Right ventricle myocardium inferior (tissue), 1 donor: ENCODE measurements at places on chromosomes 13 and 19. TPM values are rescaled to one million over a fixed set of nuclear protein-coding genes. Genes with fewer than 3 reads are reported as not detected.

DNA sequence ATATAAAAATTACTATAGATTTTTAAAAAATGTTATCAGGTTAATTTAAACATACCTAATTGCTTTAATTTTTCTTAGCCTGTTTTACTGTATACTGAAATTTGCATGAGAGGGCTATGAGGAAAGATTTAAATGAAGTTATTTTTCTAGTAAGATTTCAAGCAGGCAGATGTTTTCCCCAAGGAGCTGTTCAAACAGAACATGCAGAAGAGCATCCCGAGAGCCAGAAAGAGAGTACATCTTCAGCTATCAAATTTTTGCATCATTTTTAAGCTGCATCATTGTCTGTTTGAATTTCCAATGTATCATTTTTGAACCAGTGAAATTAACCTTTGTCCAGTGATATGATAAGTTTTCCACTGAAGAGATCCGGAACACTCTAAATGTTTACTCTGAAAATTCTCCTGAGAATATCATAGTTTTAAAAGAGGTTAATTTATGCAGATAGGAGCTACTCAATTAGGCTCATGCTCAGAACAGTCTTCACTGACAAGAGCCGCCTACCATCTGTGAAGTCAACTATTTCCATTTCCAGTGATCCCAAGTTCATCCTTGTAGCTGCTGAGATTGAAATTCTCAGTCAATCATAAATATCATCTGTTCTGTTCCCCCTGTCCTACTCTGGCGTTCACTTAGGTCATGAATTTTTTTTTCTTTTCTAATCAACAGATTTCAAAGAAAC is 467.7 kb upstream of the NBEA start:
- no peak for DNase-seq

DNA sequence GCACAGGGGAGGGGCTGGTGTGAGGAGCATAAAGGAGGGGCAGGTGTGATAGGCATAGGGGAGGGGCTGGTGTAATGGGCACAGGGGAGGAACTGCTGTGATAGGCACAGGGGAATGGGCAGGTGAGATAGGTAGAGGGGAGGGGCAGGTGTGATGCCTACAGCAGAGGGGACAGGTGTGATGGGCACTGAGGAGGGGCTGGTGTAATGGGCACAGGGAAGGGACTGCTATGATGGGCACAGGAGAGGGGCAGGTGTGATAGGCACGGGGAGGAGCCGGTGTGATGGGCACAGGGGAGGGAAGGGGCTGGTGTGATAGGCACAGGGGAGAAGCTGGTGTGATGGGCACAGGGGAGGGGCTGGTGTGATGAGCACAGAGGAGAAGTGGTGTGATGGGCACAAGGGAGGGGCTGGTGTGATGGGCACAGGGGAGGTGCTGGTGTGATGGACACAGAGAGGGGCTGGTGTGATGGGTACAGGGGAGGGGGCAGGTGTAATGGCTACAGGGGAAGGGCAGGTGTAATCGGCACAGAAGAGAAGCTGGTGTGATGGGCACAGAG is 39.5 kb upstream of the POP4 start:
- DNase-seq: no peak

- no peak for DNase-seq
Observed at GRCh38 chr19:5480427-5480836, 25.2 kb downstream of the ZNRF4 start.

DNA sequence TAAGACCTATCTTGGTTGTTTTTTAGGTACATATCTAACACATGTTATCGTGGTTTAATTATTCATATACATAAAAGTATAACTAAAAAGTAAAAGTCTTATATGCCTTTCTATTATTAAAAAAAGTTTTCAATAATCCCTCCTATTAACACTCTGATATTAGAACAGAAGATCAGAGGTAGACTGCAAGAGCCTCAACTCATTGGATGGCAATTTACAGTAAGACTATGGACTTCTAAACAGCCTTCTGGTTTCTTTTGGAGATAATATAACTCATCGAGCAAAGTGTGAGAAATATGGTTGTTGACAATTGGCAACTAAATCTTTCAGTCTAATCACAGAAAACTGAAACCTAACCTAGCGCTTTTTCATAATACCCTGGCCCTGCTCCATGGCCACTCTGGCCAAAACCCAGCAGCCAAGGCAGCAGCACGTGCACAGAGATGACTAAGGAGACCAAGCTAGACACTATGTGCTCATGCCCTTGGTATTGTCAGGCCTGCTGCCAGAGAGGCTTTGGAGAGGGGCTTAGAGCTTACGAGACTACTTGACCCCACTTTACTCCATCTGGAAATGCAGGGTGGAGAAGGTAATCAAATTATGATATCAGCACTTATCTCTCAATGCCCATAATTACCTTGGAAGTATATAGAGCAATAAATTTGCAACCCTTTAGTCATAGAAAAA is 40.6 kb upstream of the EEF1AKMT1 start:
- peak; percentile 86 for DNase-seq

DNA sequence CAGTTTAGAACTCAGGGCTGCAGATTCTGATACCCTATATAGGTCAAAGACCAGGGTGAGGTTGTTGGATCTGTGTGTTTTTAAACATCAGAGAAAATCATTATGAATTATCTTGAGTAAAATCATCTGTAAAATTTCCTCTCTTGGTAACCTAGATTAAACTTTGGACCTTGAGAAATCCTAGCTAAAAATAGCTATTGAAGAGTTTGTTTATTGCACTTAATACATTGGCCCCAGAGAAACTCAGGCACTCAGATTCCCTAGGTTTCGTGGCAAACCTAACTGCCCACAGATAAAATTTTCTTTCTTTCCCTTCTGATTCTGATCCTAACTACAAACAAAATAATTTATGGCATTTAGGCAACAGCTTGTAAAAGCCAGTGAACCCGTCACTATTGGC is 102.3 kb downstream of the GPC6 start:
- no peak for DNase-seq

- no peak for DNase-seq
Observed at GRCh38 chr13:59898066-59898465, 265.7 kb downstream of the DIAPH3 start.

DNA sequence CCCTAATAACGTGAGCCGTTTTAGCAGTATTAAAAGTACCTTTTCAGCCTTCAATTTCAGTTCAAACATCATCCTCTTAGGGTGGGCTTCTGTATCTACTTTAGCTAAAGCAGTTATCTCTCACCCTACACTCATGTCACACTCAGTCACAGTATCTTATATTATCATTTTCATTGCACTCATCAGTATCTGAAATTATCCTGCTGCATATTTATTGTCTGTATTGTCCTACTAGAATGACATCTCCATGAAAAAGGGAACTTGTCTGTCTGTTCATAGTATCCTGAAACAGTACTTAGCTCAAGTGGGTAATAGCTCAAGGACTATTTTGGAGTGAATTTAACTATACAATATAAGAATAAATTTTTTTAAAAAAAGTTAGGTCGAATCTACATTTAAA is 19.9 kb upstream of the RFC3 start:
- DNase-seq: no peak

DNA sequence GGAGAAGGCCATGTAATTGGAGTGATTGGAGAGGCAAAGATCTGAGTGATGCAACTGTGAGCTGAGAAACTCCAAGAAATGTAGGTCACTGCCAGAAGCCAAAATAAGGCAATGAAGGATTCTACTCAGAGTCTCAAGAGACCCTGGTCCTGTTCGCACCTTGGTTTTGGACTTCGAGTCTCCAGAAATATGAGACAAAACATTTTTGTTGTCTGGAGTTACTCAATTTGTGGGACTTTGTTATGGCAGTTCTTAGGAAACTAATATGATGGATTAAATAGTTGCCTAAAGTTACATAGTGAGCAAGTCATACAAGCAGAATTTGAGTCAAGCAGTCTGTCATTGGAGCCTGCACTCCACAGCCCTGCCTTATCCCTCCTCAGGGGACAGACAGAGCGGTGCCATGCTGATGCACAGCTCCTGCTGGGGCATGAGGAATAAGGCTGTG is 104.2 kb downstream of the ITGBL1 start:
- DNase-seq: no peak

DNA sequence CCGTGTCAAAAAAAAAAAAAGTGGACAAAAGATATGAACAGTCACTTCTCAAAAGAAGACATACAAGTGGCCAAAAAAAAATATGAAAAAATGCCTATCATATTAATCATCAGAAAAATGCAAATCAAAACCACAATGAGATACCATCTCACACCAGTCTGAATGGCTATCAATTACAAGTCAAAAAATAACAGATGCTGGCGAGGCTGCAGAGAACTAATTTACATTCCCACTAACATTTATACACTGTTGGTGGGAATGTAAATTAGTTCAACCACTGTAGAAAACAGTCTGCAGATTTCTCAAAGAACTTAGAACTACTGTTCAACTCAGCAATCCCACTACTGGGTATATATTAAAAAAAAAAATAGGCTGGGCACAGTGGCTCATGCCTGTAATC is 26.5 kb upstream of the FOXO1 start:
- DNase-seq: no peak

The APOC4 gene
- total RNA-seq: not detected

The OR7A5 gene
- total RNA-seq: not detected

The LGALS14 gene
- total RNA-seq: not detected
